Gastrocnemius medialis (tissue), 4 donors: ENCODE measurements at places on chromosomes 7 and 10. TPM values are rescaled to one million over a fixed set of nuclear protein-coding genes. Genes with fewer than 3 reads are reported as not detected.

Gene IKZF5
- 6.3 TPM for total RNA-seq

- no peak for DNase-seq
These were observed 120.1 kb downstream of the ELAPOR2 start for GRCh38 chr7:86939197-86939814.

- peak; percentile 46 for DNase-seq
These were observed 23.9 kb upstream of the SEPHS1 start for GRCh38 chr10:13371897-13372470.

Gene ASZ1
- not detected for total RNA-seq

DNA sequence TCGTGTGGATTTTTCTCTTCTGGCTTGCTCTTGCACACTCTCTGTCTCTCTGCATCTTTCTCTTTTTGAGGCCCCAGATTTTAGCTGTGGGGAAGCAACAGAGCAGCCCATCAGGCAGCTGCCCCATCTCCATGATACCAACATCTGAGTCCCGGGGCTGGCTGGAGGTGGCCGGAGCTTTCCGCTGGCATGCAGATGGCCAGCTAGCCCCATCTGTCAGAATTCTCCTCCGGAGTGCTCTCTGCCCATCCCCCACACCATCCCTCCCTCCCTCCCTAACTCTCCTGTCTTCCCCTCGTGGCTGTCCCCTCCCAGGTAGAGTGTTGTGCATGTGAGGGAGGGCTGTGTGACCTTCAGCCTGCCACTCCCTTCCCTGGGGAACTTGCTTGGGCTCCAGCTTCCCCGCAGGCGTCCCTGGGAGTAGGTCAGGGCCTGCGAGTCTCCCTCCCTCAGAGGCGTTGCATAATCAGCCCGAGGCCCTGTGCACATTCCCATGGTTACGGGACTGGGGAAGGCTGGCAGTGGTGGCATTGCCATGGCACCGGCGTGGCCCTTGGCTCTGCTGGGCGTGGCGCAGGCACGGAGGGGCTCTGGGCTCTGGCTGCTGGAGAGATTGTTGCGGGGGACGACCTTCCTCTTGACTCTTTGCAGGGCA is 24.7 kb downstream of the GHRHR start:
- DNase-seq: peak; percentile 30

GRCh38 chr10:48790457-48791044 is 105.9 kb downstream of the WDFY4 start:
- no peak for DNase-seq

- DNase-seq: no peak
These were observed 41.6 kb downstream of the BMPR1A start for GRCh38 chr10:86798025-86798424.

GRCh38 chr7:29192811-29193210 is 1.8 kb upstream of the CHN2 start:
- DNase-seq: no peak

DNA sequence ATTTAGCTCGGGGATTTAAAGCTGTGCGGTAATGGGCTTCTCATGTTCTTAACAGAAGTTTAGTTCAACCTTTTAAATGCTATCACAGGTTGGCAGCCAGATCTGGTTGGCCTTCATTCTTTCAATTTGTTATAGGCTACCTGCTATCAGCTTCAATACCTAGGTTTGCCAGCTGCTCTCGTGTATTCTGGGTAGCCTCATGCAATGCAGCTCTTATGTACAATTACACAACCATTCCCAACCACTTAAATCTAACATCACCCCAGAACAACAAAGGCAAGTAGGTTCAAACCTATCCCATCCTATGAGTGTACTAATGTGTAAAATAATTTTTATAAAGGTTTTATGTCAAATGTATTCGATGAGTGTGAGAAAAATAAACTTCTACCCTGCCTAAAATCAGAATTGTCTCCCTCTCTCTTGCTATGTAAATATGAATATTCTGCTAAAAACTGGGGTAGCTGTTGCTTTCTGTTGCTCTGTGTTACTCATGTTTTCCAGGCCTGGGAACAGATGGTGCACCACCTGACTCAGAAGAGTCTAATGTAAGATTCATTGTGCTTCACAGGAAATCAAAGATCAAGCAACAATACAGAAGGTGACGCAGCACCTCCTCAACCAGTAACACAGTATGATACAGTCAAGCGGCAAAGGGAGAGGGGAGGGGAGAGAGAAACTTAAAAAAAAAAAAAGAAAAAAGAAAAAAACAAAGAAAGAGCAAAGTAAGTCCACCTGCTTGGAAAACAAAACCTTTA is 188.6 kb downstream of the ETV1 start:
- DNase-seq: no peak

GRCh38 chr7:44625526-44626471 is 19.4 kb downstream of the OGDH start:
- no peak for DNase-seq

GRCh38 chr10:80486785-80487420 is 32.8 kb downstream of the TSPAN14 start:
- no peak for DNase-seq

Gene PRTFDC1
- not detected for total RNA-seq

Gene VGF
- total RNA-seq: not detected

DNA sequence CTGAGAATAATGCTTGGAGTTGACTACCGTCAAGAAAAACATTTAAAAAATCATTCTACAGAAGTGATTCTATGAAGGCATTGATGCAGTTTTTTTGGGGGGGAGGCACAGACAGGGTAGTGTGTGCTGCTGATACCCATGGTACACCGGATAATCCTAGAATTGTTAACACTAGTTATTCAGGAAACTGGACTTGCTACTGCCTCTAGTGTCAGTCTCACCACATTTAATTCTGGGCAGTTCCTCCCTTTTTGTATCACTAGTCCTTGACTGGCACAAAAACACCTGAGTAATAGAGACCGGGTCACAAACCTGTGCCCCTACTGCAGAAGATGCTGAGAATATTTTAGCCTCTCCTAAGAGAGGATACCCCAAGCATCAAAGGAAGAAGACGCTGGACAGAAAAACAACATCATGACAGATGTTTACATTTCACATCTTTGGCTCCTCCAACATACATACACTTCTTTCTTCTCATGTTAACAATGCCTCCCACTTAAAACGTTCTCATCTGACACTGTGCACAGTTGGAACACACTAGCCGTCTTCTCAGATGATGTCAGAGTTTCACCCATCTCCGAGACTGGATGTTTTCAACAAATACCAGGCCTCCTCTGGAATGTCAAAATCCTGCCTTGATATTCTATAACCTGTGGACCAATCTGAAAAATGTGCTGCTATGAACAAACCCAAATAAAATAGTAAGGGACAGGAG is 13.1 kb upstream of the TCAF1 start:
- DNase-seq: no peak

DNA sequence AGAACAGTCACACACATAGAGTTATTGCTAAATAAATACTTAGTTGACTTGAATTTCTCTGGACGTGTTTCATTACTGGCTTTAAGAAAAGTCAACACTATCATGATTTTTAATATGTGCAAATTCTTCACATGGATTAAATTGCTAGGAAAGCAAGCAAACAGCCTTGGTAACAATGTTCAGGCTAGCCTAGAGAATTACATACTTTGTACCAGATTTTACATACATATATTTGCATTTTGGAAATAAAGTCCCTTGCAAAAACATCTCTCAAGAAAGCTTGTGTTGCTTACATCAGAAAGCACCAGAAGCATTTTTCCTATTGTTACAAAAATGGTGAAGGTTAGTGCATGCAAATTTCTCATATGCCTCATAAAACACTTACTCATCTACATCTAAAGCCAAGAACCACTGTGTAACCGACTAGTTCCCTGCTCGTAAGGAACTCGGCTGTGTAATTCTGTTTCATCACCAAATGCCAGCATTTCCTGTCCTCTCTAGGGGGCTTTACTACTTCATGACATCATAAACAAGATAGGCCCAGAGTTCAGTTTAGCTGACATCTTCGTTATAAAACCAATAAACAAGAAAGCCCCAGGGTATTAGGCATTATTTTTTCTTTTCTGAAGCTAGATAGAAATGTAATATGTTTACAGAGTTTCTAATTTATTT is 87.8 kb downstream of the CFAP58 start:
- DNase-seq: no peak

Gene DIP2C
- total RNA-seq: 60.0 TPM

GRCh38 chr7:48107926-48108472 is 18.9 kb downstream of the UPP1 start:
- DNase-seq: no peak

GRCh38 chr7:20249376-20249775 is 32.2 kb upstream of the MACC1 start:
- DNase-seq: no peak

DNA sequence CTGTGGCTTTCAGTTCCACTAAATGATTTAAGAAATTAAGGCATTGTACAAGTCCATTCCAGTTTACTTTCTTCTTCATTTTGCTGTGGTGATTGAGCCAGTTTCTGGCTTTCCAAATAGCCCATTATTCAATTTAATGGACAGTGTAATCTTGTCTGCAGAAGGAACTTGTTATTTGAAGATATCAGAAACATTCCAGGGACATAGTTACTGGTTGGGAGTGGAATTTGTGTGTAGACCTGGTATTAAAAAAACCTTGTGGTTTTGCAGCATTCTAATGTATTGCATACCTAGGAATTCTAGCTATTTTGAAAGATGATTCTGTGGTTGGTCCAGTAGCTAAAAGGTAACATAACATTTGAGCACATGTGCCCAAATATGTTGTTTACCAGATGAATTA is 72.2 kb downstream of the MCU start:
- no peak for DNase-seq

GRCh38 chr10:85615556-85615955 is 751.0 kb downstream of the GRID1 start:
- DNase-seq: no peak

- no peak for DNase-seq
These were observed 65.1 kb downstream of the MGMT start for GRCh38 chr10:129531969-129532660.

GRCh38 chr7:137421366-137421765 is 77.8 kb upstream of the PTN start:
- peak; percentile 37 for DNase-seq

GRCh38 chr7:8295638-8296361 is 33.8 kb upstream of the ICA1 start:
- peak; percentile 18 for DNase-seq

DNA sequence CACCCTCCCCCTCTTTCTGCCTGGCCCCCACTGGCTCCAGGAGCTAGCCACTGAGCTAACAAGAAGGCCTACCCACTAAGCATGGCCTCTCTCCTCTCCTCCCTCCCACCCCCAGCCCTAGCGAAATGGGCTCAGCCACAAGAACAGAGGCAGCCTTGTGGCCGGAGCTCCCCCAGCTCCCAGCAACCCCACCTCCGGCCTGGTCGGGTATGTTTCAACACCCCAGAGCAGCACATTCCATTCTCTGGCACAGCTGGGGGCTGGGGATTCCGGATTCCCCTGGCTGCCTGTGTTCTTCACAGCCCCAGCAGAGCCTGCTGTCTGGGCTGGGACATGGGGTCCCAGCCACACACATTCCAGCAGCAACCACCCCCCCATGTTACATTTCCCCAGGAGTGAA is 9.0 kb downstream of the SFRP5 start:
- no peak for DNase-seq
